ENCODE measurements at places on chromosomes 5 and 9.
A peak's percentile ranks its signal among the peaks of the same experiment; 100 is the strongest.

GRCh38 chr5:72463449-72464052, 43.7 kb downstream of the ZNF366 start:
- DNase-seq: no peak

GRCh38 chr5:133930061-133930812, 38.2 kb downstream of the C5orf15 start:
- DNase-seq: peak; percentile 80

DNA sequence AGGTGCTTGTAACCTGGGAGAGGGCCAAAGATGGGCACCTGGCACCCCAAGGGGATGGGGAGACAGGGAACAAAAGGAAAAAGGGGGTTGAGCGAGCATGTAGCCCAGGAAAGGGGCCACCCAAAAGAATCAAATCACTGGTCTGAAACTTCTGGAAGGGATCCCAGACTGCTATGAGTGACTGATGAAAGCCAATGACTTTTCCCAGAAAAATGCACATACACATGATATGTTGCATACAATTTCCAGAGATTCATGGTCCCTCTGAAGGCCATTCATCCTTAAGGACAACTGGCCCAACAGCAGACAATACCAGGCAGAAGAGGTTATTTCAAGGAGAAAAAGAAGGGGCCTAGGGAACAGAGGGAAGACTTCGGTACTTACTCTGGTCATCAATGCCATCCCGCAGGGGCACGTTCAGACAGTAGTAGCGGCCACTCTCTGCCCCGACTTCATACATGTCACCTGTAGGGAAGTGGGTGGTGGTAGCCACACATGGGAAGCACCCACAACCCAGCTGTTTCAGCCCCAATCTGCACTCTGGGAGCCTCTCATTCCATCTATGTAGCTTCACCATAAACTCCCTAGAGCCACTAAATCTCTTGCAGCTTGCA, 8.4 kb downstream of the HDAC3 start:
- no peak for DNase-seq

GRCh38 chr5:93209476-93209875, 371.5 kb downstream of the NR2F1-AS1 start:
- DNase-seq: no peak

DNA sequence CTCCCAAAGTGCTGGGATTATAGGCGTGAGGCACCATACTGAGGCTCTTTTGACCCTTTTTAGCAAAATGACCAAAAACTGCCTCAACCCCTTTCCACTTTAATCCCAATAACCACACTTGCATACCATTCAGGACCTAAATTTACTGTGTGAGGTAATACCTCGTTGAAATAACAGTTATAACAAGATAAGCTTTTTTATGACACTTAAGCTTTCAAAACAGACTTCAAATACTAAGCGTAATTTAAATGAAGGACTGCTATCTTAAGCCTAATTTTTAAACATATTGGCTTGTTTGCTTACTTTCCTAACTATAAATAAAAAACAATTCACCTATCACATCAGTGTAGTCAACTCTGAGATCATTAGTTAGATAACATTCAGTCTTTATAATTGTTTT, 37.8 kb downstream of the PWWP2A start:
- no peak for DNase-seq

GRCh38 chr5:78920604-78921003, 64.5 kb downstream of the ARSB start:
- no peak for DNase-seq

GRCh38 chr5:178533136-178533535, 57.1 kb downstream of the COL23A1 start:
- no peak for DNase-seq

- no peak for DNase-seq
Measured at GRCh38 chr5:143613329-143613728, 198.6 kb upstream of the HMHB1 start.

DNA sequence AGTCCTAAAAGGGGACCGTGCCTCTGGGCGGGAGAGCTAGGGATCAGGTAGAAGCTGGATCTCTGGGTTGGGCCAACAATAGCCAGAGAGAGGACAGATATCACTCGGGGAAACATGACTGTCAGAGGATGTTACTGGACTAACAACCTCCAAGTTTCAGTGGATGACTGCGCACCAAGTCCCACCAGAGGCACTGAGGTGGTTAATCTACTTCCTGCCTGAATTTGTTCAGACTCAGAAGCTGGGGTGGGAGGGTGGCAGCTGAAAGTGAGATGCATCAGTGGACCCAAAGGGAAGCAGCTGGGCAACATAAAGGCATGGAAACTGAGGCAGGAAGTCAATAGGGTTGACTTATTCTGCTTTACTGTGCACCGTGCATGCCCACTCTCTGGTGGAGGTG, 130.1 kb upstream of the SLC44A1 start:
- DNase-seq: peak; percentile 22

DNA sequence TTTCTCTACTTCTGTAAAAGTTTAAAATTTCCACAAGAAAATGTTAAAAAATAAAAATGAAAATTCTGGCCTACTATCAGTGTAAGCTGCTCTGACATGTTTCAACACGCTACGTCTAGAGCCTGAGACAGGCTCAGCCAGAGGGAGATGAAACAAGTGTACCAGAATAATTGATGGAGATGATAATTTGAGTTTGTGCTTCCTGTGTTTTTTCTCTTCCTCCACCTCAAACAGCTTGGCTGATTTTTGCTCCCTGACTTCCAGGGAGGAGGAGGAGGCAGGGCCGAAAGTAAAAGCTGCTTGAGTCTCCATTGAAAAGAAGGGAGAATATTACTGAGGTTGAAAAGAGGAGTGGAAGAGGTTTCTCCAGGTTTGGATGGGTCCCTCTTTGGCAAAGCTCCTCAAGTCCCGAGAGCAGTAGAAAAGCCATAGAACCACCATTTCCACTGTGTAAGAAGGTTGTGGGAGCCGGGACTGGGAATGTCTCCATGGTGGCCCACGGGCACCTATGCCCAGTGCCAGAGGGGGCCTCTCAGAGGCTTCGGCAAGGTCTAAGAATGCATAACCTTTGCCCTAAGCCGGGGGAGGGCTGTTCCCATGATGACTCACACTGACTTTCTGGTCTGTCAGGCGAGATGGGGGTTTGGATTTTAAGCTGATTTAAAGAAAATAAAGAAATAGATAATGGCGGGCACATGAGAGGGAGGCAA, 95.1 kb downstream of the HRH2 start:
- DNase-seq: no peak

DNA sequence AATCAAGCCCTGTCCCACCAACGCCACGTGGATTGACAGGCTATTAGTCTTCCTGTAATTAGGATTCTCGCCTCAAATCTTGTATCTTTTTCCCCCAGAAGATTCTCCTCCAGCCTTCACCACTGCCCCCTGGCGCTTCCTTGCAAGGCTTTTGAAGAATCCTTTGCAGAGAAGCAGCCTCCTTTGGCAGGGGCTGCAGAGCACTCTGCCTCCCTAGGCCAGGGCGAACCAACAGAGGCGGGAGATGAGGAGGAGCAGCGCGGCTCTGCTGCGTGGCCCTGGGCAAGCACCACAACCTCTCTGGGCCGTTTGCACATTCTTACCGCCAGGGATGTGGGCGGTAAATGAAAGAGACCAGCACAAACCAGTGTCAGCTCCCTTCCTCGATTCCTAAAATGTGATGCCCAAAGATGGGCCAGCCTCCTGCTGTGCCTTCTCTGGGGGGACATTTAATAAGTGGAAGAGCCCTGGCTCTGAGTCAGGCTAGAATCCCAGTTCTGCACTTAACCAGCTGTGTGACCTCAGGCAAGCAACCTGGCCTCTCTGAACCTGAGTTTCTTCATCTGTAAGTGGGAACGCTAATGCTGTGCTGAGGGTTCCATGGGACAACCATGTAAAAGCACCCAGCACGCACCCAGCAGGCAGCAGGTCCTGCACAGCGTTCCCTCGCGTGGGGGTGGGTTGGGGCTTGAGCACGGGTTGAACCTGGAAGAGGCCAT, 128.6 kb downstream of the KCNIP1 start:
- DNase-seq: no peak
